ENCODE measurements at places on chromosomes 12 and 14.

DNA sequence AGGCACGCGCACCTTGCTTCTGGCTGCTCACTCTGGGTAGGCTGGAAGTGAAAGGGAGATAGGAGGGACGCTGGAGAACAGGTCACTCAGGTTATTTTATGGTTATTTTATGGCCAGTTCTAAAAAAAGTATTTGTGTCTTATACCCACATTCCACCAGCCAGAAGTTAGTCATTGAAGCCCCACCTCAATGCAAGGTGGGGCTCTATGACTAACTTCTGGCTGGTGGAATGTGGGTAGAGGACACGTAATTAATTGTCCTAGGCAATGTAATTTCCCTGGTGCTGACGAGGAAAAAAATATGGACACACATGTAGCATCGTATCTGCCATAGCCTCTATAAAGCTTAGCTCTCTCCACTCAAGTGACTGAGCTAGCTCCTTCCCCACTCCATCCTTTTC lies 104.9 kb downstream of the PDZRN4 start:
- no peak for DNase-seq

DNA sequence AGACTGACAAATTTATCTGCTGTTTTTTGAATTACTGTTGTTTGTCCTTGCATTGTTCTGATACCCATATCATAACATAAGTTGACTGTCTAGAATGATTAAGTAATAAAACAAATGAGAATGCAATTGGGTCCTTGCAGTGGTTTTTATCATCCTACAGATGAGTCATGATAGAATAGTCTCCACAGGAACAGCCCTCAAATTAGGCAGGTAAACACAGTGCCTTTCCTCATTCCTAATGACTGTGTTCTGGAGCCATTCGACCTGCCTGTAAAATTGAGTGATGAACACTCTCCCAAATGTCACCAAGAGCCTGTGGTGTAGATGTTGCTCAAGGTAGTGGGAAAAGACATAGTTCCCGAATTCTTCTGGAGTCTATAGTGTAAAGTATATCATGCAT lies 12.3 kb downstream of the NKX2-8 start:
- DNase-seq: no peak

- DNase-seq: no peak
Measured at GRCh38 chr12:76891609-76892008, 12.8 kb upstream of the CSRP2 start.

DNA sequence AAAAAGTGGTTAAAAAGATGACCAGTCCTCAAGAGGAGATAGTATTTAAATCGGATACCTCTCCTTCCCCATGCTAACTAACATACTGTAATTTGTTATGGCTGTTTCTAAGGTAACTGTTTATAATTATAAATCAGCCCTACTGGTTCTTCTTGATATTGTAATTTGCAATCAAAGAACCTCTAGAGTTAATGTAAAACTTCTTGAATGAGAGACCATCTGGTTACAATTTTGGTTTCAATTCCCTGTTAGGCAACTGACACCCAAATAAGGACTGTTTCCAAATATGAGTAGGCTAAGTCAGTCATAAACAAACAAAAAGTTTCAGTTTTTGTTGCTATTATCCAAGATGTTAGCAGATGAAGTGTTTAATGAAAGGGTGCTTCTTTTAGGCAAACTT lies 120.2 kb upstream of the DNM1L start:
- no peak for DNase-seq

DNA sequence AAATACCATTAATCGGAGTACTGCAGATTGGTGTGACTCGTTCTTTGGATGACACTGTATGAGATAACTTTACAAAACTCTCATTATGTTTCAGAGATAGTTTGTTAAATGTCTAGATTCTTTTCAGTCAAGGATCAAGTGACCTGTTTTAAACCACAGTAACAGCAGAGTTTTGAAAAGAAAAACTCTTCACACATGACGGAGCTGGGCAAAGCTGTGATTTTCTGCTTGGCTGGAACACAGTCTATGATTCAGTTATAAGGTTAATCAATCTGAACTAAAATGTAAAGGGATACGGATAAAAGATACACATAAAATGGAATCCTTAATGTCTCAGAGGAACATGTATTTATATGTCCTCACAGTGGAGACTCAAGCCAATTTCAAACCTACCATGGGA lies 573.2 kb downstream of the PRKD1 start:
- DNase-seq: no peak

- DNase-seq: no peak
Measured at GRCh38 chr14:65377576-65377975, 35.0 kb upstream of the FUT8 start.

DNA sequence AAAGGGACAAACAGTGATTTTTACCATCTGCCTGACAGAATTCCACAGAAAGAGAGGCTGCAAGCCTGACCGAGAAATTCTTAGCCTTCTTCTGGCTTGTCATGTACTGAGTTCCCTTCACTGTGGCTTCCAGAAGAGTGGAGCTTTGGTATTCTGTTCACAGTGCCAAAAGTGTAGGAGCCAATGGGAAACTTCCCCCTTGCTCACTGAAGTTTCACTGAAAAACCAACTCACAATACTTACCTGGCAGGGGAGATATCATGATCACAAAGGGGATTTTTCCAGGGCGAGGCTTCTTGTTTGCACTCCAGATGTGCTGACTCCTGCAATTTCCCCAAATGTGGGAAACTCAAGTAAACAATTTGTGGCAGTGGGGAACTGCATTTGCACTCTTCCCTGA lies 31.7 kb upstream of the MMP19 start:
- DNase-seq: no peak

GRCh38 chr12:29707846-29708245 lies 75.9 kb downstream of the TMTC1 start:
- no peak for DNase-seq

DNA sequence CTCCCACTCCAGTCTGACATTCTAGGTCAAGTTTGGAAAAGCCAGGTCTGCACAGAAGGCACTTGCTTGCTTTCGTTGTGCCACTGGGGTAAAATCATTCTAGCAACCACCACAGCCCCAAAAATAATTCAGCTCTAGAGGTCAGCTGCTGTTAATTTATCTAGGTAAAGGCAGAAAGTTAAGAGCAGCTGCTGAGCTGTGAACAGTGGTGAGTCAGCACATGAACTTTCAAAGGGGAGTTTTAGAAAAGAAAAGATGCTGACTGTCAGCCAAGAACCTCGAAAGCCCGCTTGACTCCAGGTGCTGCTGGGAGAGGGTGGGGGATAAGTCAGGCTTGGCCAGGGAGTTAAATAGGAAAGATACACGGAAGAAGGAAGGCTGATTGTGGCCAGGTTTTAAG lies 12.7 kb downstream of the CCDC197 start:
- no peak for DNase-seq

GRCh38 chr12:124321556-124322270 lies 26.8 kb downstream of the RFLNA start:
- no peak for DNase-seq

GRCh38 chr12:15811214-15812127 lies 22.3 kb upstream of the EPS8 start:
- DNase-seq: no peak

DNA sequence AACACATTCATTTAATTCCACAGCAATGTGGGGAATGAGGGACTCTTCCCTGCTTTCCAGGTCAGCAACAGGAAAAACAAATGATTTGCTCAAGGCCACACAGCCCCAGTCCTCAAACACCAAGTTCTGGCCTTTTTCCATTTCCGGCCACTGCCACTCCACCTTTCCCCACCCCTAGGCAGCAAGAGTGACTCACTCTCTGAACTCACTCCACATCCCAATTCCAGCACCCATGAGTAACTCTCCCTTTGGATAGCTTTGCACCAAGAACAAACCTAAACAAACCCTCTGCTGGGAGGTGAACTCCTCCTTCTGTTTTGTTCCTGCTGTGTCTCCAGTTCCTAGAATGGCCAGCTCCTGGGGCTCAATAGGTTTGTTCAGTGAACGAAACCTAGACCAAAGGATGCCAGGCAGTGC lies 30.4 kb upstream of the PLEKHG6 start:
- DNase-seq: no peak

GRCh38 chr12:50038336-50038735 lies 13.0 kb upstream of the RACGAP1 start:
- DNase-seq: no peak

GRCh38 chr14:82055515-82056115 lies 522.0 kb upstream of the SEL1L start:
- no peak for DNase-seq

DNA sequence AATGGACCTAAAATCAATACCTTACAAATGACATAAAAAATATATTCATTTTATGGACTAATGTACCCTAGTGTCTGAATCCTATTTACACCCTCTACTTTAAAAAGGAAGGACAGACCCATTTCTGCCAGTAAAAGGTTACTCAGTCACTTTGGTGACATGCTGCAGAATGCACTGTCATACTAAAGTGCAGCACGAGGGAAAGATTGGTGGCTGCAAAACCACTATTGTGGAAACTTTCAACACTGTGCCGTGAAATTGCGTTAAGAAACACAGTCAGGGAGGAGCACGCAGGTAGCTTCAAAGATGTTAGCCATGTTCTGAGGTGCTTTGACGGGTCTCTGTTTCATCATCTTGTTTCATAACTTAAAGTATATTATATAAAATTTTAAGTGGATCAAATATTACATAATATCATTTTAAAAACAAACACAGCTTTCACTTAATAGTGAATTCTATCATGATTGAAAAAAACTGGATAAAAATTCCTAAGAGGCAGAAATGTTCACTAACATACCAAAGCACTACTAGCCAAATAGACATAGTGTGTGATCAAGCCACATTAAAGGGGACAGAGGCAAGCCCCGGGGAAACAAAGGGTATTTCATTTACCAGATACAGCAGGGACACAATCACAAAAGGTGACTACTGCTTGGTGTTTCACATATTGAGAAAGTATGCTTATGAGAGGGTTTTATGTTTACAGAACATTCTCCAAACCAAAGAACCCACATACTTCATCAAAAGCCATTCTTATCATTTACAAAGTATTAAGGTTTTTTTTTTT lies 330.8 kb upstream of the SOX5 start:
- DNase-seq: no peak

- DNase-seq: no peak
Measured at GRCh38 chr12:114221136-114221833, 184.7 kb downstream of the TBX5 start.

DNA sequence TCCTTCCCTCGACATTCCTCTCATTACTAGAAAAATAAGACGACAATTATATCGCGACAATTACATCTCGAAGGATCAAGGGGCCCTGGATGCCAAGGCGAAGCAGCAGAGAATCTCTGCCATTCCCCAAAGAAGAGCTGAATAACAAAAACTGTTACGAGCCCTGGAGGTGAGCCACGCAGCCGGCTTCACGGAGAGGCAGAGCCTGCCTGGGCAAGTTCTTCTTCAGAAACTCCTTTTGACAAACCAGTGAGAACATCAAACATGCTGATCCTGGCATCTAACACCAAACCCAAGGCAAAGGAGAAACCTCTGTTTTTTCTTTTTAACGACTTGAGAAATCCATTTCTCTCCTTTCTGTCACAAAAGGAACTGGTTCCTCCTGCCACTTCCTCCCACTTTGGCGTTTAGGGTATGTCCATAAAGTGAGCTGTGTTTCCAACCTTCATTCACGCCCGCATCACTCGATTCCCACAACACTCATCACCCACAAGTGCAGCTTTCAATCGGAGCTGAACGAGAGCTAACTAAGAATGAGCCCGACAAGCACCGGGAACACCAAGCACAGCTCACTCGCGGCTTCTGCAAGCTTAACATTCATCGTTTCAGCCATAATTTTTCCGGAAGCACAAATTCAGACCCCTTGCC lies 21.5 kb downstream of the CCDC88C start:
- no peak for DNase-seq

Measured in HuH-7.5 (cell line).